ENCODE measurements at places on chromosomes 2 and 18. TPM values are rescaled to one million over a fixed set of nuclear protein-coding genes. Genes with fewer than 3 reads are reported as not detected.

The TMEM163 gene
- total RNA-seq: under 0.01 TPM

The TTLL4 gene
- 13.0 TPM for total RNA-seq

The TMEM198 gene
- total RNA-seq: 1.1 TPM

The FIGN gene
- total RNA-seq: 2.5 TPM

The ZNF407 gene
- total RNA-seq: 19.4 TPM

The ALK gene
- under 0.01 TPM for total RNA-seq

The AMMECR1L gene
- total RNA-seq: 15.6 TPM

The CAVIN2 gene
- total RNA-seq: 1.8 TPM

The SLC5A7 gene
- total RNA-seq: not detected

The REG3G gene
- not detected for total RNA-seq

The ITPRIPL1 gene
- 1.4 TPM for total RNA-seq

GRCh38 chr2:117693154-117693553, 121.3 kb upstream of the DDX18 start:
- H3K36me3 ChIP-seq: no peaks in the 10 kb centered on the region
- no peak overlapping the region for H3K27ac ChIP-seq
- H3K4me3 ChIP-seq: no peak overlapping the region
- H3K27me3 ChIP-seq: no peaks in the 10 kb centered on the region

GRCh38 chr18:22974001-22974400, 40.9 kb downstream of the RBBP8 start:
- peaks cover 14% of the 10 kb centered on the region for H3K4me1 ChIP-seq
- no peaks in the 10 kb centered on the region for H3K36me3 ChIP-seq
- H3K27me3 ChIP-seq: no peaks in the 10 kb centered on the region
- H3K4me3 ChIP-seq: no peak overlapping the region
- no peak overlapping the region for H3K27ac ChIP-seq

DNA sequence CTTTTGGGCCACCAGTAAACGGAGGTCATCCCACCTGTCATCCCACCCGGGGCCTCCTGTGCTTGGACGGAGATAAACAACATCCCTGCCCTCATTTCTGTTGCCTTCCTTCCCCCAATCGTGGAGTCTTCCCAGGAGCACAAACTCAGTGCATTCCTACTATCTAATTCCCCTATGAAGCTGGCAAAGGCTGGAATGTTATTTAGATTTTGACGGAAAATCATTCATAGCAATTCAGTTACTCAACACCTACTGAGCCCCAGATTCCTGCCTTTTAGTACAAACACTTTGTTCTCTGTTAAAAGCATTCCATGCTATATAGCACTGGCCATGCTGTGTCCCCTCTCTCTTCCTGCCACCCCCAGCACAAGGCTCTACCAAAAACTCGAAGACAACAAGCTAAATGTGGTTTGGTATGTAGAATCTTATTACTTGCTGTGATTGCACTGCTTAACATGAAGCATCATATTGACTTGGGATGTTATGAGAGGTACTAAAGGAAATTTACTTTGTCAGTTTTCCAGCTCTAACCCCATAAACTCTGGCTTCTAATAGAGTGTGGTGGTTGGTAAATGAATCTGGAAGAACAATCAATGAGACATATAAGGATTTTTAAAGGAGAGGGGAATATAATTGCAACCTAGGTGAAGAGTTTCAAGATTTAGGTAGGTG, 32.3 kb upstream of the IMPA2 start:
- peak overlapping the region; percentile 19 for H3K27ac ChIP-seq
- H3K27me3 ChIP-seq: no peaks in the 10 kb centered on the region
- DNase-seq: no peak
- no peaks in the 10 kb centered on the region for H3K36me3 ChIP-seq
- peaks cover 38% of the 10 kb centered on the region for H3K4me1 ChIP-seq

- peak; percentile 95 for DNase-seq
- peaks cover 81% of the 10 kb centered on the region for H3K27me3 ChIP-seq
Measured at GRCh38 chr2:72148003-72148836, 558 bp upstream of the CYP26B1 start.

DNA sequence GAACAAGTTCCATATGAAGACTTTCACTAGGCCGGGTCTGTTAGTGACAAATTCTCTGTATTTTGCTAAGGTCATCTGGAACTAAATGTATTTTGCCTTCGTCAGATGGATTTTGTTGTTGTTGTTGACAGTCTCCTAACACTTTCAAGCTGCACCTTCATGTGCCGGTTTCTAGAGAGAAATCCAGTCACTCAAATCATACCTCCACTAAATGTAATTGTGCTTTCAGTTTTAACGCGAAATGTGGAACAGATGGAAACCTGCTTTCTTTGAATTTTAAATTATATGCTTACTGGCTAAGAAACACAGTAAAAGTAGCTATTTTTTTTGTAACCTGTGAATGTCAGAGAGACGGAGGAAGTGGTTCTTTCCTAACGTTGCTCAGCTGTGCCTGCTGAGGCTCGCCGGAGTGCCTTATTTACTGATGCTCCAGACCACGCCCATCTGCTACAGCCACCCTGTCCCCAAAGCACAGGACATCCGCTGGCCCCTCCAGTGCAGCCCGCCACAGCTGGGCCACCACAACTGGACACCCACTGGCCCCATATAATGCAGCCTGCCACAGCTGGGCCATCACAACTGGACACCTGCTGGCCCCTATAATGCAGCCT, 134.7 kb downstream of the PXDN start:
- peak; percentile 47 for DNase-seq
- H3K36me3 ChIP-seq: no peaks in the 10 kb centered on the region
- no peak overlapping the region for H3K27ac ChIP-seq
- H3K4me1 ChIP-seq: peaks cover 18% of the 10 kb centered on the region
- peaks cover 10% of the 10 kb centered on the region for H3K27me3 ChIP-seq

DNA sequence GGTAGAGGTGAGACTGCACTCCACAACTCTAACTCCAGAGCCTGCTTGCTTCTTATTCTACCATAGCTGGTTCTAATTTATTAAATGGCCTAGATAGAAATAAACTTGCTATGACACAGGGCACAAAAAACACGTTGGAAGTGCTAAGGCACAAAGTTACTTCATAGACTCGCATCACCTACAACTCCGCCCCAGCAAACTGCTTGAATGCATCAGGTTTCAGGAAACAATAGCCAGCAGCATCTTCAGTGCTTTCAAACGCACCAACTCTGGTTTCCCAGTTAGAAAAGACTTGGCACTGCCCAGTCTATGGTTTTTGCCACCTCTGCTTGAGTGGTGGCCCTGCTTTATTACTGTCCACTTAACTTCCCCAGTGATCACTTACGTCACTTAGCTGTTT, 142.6 kb downstream of the RIF1 start:
- H3K27me3 ChIP-seq: no peaks in the 10 kb centered on the region
- H3K27ac ChIP-seq: no peak overlapping the region
- H3K4me1 ChIP-seq: no peaks in the 10 kb centered on the region
- no peak overlapping the region for H3K4me3 ChIP-seq

DNA sequence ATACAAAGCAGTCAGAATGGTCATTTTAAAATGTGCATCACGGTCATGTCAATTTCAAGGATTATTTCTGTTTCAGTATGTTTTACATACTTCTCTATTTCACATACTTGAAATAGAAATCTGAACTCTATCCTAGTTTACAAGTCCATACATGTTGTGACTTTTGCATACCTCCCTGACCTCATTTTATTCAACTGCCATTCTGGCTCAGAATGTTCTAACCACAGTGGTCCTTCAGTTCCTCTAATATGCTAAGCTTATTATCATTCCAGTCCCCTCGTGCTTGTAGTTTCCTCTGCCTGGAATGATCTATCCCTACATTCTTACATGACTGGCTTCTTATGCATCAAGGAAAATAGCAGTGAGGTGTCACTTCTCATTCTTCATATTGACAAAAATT, 295.6 kb downstream of the KIAA1328 start:
- H3K4me3 ChIP-seq: no peak overlapping the region
- no peaks in the 10 kb centered on the region for H3K36me3 ChIP-seq
- no peak overlapping the region for H3K27ac ChIP-seq
- no peaks in the 10 kb centered on the region for H3K27me3 ChIP-seq
- no peaks in the 10 kb centered on the region for H3K4me1 ChIP-seq

DNA sequence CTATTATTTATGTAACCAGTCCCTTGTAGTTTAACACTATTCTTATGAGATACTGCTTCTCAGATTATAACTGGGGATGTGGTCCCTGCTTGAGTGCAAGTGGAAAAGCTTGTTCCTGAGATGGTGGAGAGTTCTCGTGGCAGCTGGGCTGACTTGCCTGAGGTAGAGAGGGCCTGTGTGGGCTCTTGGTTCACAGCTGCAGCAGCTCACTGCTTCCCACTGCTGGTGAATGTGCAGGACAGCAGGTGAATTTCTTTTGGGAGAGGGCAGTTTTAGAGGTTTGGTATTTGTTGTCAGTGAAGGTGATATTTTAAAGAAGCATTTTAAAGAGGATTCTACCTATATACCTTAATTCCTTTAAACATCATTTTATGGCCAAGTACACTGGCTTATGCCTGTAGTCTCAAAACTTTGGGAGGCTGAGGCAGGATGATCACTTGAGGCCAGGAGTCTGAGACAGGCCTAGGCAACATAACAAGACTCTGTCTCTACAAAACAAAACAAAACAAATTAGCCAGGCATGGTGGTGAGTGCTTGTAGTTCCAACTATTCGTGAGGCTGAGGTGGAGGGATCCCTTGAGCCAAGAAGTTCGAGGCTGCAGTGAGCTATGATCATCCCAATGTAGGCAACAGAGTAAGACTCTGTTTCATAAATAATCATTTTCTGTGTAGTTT, 94.8 kb downstream of the MTA3 start:
- no peak overlapping the region for H3K27ac ChIP-seq
- no peaks in the 10 kb centered on the region for H3K4me1 ChIP-seq
- no peaks in the 10 kb centered on the region for H3K27me3 ChIP-seq
- H3K4me3 ChIP-seq: no peak overlapping the region
- peak; percentile 78 for DNase-seq
- no peaks in the 10 kb centered on the region for H3K36me3 ChIP-seq

GRCh38 chr2:235405612-235406361, 88.1 kb upstream of the AGAP1 start:
- H3K4me3 ChIP-seq: no peak overlapping the region
- no peak overlapping the region for H3K27ac ChIP-seq
- H3K36me3 ChIP-seq: no peaks in the 10 kb centered on the region
- no peak for DNase-seq
- H3K27me3 ChIP-seq: peaks cover 5% of the 10 kb centered on the region

DNA sequence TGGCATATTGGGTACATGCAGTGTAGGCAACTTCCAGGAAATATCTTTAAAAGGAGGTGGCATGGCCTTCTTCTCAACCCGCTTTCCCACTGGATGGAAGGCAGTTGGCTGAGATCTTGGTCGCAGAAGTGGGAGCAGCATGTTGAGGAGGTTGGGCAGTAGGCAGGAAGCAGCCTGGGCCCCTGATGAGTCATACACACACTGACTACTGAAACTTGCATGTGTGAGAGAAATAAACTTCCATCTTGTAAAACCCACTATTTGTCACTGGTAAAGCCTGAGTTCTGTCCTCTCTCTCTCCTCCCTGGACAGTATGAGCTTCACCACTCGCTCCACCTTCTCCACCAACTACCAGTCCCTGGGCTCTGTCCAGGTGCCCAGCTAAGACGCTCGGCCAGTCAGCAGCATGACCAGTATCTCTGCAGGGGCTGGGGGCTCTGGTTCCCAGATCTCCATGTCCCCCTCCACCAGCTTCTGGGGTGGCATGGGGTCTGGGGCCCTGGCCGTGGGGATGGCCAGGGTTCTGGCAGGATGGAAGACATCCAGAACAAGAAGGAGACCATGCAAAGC, 233.8 kb upstream of the SPRED2 start:
- H3K27me3 ChIP-seq: peaks cover 5% of the 10 kb centered on the region
- no peak overlapping the region for H3K27ac ChIP-seq
- no peak overlapping the region for H3K4me3 ChIP-seq
- peaks cover 12% of the 10 kb centered on the region for H3K4me1 ChIP-seq

GRCh38 chr2:102520009-102520408, 47.0 kb downstream of the SLC9A4 start:
- H3K27ac ChIP-seq: no peak overlapping the region
- H3K4me1 ChIP-seq: no peaks in the 10 kb centered on the region
- no peaks in the 10 kb centered on the region for H3K27me3 ChIP-seq
- no peaks in the 10 kb centered on the region for H3K36me3 ChIP-seq
- no peak for DNase-seq
- H3K4me3 ChIP-seq: no peak overlapping the region

DNA sequence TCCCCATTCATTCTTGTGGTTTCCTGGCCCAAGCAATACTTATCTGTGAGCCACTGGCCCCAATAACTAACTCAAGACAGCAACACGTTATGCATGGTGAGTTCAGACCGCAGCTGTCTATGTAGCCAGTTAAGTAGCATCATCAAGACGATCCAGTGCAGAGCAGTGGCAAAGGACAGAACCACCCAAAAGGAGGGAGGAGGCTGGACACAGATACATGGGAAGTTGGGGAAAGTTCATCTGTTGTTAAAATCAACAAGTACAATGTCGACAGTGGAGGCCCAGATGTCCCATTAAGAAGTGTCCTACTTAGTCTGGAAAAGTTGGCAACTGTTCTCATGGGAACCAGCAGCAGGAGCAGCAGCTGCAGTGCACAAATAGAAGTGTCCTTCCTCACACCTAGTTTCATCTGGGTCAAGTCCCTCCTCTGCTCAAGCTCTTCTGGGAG, 106.9 kb upstream of the THOC1 start:
- no peak overlapping the region for H3K27ac ChIP-seq
- H3K36me3 ChIP-seq: no peaks in the 10 kb centered on the region
- no peaks in the 10 kb centered on the region for H3K27me3 ChIP-seq
- peaks cover 10% of the 10 kb centered on the region for H3K4me1 ChIP-seq
- DNase-seq: no peak
- H3K4me3 ChIP-seq: no peak overlapping the region

DNA sequence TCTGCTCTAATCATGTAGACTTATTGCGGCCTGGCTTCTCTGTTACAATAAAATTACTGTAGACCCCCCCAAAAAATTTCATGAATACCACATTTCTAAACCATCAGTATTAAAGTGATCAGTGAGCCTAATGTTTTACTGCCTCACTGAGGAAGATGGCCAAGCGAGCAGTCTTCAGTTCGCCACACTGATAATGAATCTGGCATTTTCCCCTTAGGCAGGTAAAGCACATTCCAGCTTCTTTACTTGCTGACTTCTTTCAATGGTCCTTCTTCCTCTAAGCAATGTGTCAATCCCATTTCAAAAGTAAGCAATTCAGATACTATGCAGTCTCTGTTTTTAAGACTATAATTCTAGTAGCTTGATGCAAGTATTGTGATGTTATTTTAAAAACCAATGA, 137.6 kb downstream of the LAMA1 start:
- peaks cover 6% of the 10 kb centered on the region for H3K36me3 ChIP-seq
- DNase-seq: no peak
- no peaks in the 10 kb centered on the region for H3K4me1 ChIP-seq

DNA sequence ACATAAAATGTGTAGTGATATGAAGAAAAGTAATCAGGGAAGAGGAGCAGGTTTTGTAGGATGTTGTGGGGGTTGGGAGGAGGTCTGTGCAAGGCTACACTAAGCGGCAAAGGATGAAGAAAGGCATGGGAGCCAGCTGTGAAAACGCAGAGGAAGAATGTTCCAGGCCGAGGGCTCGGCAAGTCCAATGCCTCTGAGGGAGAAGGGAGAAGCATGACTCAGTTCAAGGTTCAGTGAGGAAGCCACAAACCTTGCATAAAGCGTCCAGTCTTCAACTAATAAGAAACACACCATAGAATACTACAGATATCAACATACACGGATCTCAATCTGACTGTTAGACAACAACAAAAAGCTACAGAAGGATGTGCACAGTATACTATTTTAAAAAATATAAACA, 16.2 kb downstream of the EPB41L3 start:
- H3K36me3 ChIP-seq: no peaks in the 10 kb centered on the region
- no peaks in the 10 kb centered on the region for H3K27me3 ChIP-seq
- no peak overlapping the region for H3K27ac ChIP-seq
- no peak for DNase-seq
- H3K4me3 ChIP-seq: no peak overlapping the region

- no peak overlapping the region for H3K4me3 ChIP-seq
- peaks cover 17% of the 10 kb centered on the region for H3K4me1 ChIP-seq
- no peak overlapping the region for H3K27ac ChIP-seq
- no peak for DNase-seq
- no peaks in the 10 kb centered on the region for H3K27me3 ChIP-seq
Measured at GRCh38 chr2:112821142-112821541, 15.4 kb downstream of the IL1B start.

Measured in osteoblast (primary cell).